ENCODE measurements at places on chromosomes 6 and 20.

- DNase-seq: no peak
These were observed 4.0 kb downstream of the DLL1 start for GRCh38 chr6:170286934-170287265.

- no peak for DNase-seq
These were observed 120.9 kb downstream of the SYCP2 start for GRCh38 chr20:59812286-59813125.

GRCh38 chr6:148565930-148566663 lies 180.7 kb upstream of the UST start:
- DNase-seq: no peak

GRCh38 chr6:38593998-38594665 lies 45.6 kb downstream of the BTBD9 start:
- no peak for DNase-seq

GRCh38 chr20:38514947-38515346 lies 42.3 kb downstream of the RALGAPB start:
- no peak for DNase-seq

DNA sequence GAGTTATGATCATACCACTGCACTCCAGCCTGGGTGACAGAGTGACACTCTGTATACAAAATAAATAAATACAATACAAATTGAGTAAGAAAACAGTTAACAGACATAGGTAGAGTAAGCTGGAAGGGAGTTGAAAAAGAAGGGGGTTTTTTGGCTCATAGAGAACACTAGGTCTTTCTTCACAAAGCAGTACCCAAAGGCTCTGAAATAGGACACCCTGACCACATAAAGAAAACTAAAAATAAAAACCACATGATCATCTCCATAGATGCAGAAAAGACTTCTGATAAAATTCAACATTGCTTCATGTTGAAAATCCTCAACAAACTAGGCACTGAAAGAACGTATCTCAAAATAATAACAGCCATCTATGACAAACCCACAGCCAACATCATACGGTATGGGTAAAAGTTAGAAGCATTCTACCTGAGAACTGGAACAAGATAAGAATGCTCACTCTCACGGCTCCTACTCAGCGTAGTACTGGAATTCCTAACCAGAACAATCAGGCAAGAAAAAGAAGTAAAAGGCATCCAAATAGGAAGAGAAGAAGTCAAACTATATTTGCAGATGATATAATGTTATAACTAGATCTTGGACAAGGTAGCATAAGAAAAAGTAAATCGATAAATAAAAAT lies 48.6 kb downstream of the TOMM6 start:
- DNase-seq: no peak

GRCh38 chr6:143125864-143126573 lies 65.3 kb downstream of the AIG1 start:
- DNase-seq: no peak

GRCh38 chr6:88339761-88340160 lies 173.6 kb upstream of the CNR1 start:
- no peak for DNase-seq

DNA sequence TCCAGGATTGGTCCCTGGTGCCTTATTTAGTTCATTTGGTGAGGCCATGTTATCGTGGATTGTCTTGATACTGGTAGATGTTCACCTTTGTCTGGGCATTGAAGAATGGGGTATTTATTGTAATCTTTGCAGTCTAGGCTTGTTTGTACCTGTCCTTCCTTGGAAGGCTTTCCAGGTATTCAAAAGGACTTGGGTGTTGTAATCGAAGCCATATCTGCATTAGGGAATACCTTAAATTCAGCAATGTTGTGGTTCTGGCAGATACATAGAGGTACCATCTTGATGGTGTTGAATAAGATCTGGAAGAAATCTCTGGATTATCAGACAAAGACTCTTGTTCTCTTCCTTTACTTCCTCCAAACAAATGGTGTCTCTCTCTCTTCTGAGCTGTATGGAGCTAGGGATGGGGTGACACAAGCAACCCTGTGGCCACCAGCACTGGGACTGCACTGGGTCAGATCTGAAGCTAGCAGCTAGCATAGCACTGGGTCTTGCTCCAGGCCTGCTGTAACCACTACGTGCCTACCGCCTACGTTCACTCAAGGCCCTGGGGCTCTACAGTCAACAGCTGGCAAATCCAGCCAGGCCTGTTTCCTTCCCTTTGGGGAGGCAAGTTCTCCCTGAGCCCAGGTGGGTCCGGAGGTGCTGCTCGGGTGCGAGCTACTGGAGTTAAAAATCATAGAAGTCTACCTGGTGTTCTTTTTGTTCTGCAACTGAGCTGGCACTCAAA lies 261.1 kb upstream of the CITED2 start:
- DNase-seq: no peak

- DNase-seq: no peak
These were observed 307.7 kb downstream of the ARHGAP18 start for GRCh38 chr6:129402244-129402643.

- no peak for DNase-seq
These were observed 13.1 kb downstream of the CYB5R4 start for GRCh38 chr6:83872386-83873118.

- no peak for DNase-seq
These were observed 186.7 kb downstream of the RPS12 start for GRCh38 chr6:133001040-133001565.

- DNase-seq: no peak
These were observed 2.7 kb upstream of the CD24 start for GRCh38 chr6:106977246-106977645.

DNA sequence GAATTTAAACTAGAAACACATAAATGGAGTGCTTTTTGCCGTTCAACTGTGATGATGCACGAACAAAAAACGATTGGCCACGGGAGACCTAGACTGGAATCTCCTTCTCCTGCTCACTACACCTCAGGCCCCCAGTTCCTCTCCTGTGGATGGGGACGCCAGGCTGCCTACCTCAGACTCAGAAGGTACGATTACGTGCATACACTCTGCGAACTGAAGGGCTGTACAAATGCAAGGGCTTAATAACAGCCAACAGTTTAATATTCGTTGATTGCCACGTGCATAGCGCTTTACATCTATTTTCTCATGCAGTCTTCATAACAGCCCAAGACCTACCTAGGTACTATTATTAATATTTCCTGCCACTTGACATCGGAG lies 495 bp upstream of the ARMC2 start:
- DNase-seq: no peak

DNA sequence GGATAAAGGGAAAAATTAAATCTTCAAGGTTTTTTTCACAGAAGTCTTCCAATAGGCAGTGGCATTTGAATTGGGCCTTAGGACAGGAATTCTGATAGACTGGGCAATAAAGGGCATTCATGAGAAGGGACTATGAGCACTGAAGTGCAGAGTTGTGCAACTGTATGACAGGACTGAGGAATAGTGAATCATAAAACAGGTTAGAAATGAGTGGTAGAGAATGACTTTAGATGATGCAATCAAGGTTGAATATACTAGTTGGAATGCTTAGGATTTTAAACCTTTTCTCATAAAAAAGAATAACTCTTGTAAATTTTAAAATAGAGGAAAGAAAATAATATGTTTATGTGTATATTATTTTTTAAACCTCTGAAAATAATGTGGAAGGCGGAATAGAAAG lies 944.7 kb downstream of the PHF3 start:
- DNase-seq: no peak

GRCh38 chr6:82204020-82204419 lies 43.5 kb downstream of the IBTK start:
- DNase-seq: no peak

- no peak for DNase-seq
These were observed 182.7 kb downstream of the ADAT2 start for GRCh38 chr6:143267760-143268159.

DNA sequence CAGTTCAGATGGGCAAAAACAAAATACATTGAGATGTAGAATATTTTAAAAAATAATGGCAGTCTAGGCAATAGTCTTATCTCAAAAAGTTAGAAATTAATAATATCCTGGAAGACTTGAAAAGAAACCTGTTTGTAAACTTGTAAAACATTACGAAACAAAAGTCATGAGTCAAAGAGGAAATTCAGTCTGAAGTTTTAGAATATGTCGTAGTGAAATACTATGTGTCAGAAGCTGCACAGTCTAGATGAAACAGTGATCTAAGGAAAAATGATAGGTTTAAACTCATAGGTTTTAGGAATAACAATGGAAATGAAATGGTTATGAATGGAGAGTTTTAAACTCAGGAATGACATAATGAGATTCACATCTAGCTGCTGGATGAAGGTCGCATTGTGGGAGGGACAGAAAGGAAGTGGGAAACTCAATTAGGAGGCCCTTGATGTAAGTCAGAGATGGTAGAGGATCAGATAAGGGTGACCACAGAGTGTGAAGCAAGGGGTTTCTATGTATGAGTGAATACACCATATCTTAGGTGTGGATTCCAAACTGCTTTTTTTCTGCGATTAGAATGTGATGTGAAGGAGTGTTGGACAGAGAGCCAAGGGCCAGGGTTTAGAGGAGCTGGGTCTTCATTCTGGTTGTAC lies 2.8 kb downstream of the SNRPB2 start:
- DNase-seq: no peak

DNA sequence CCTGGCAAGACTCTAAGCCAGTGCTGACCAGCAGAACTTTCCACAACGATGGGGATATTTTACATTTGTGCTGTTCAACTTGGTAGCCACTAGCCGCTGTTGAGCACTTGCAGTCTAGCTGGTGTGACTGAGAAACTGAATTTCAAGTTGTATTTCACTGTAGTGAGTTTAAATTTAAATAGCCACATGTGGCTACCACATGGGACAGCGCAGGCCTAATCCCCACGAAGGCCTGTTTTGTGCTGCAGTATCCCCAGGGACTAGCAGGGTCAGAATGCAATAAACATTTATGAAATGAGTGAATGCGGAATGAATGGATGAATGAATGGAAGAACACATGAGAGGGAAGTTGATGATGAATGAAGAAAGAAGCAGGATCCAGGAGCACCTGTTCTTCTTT lies 115.8 kb downstream of the TRERF1 start:
- no peak for DNase-seq

GRCh38 chr20:57069442-57069841 lies 197.0 kb downstream of the BMP7 start:
- no peak for DNase-seq

DNA sequence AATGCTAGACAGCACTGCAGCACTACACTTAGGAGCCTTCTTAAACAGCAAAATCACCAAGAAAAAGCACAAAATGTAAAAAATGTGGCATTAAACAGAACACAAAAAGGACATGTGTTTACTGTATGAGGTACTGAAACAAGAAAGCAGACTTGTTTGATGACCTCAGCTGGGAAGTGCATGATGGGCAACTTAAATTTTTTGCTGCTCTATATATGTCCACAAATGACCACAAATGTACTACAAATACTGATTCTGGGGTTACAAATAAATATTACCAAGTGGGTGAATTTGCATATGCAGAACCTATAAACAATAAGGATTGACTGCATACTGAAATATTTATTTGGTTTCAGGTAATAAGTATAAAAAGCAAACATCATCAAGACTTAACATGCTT lies 13.1 kb downstream of the RAB23 start:
- DNase-seq: no peak

DNA sequence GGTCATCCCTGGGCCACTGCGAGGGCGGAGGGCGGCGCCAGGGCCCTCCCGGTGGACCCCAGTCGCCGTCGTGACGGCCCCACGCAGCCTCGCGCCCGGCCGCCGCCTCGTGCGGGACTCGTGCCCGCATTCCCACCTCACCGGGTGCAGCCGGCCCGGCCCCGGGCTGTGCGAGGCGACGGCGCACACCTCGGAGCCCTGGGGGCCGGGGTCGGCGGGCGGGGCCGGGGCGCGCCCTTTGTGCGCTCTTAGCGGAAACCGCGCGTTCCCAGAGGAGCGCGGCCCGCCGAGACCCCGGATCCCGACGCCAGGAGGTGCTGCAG lies 5.5 kb upstream of the DLL1 start:
- no peak for DNase-seq

DNA sequence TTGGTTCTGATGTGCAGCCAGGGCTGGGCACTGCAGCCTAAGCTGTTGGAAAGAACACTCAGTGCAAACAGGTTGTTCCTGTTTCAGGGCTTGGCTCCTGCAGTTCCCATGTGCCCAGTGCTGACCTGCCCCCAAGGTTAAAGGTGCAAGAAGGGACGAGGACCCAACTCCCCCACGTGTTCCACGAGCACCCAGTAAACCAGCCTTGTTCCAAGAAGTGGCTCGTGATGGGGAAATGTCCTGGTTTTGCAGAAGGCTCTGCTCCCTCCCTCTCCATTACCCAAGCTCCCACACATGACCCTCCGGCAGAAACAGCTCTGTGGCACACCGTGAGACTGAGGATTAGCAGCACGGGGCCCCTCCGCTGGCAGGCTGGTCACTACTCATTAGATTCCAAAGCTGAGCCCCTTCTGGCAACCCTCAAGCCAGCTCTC lies 9.4 kb downstream of the ACSS1 start:
- DNase-seq: no peak

GRCh38 chr6:81786150-81786549 lies 33.7 kb upstream of the TENT5A start:
- no peak for DNase-seq

DNA sequence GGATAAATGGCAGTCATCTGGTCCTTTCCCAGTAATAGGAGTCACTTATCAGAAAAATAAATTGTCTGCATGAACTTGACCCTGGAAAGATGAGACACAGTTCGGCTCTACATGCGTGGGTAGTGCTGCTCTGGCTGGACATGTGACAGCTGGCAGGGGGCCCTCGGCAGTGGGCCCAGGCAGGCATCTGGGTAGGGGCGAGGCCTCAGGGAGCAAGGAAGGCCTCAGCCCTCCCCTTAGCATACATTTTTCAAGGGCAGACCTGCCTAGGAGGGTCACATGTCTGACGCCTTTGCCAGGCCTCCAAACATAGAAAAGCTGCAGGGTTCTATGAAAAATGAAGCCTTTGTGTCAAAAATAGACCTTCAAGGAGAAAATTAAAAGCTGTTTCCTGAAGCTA lies 12.8 kb upstream of the ILRUN start:
- DNase-seq: no peak

DNA sequence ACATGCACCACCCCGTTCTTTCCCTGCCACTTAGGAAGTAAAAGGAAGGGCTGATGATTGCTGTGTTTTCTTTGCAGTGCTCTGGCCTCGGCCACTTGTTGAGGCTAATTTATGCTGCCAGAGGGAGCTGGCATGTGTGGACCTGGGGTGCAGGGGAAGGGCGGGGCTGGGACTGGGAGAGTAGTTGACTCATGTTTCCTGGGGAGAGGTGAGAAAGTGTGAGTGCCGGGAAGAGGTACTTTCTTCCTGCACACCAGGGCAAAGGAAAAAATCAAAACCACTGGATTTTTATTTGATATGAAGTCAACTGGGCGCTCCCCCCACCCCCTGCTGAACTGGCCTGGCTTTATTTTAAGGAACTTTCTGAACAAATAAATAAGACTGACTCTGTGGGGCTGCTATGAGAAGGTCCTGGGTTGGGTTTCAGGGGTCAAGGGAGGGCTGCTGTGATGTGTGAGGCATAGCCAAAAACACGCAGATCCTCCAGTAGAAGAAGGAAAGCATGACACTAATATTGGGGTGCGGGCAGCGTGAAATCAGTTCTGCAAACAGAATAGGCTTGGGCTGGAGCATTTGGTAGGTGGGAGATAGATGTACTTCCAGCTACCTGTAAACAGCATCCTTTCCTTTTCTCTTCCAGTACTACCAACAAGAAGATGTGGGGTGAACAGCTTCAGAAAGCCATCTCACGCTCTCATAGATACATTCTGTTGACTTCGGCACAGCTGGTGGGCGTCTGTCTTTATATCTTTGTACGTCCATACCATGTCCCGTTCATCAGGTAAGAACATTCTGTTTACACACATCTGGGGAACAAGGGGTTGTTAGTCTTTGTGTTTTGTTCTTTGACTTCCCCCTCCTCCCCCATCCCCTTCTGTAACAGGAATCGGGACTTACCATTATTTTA lies 87.5 kb downstream of the SYNJ2 start:
- no peak for DNase-seq

- no peak for DNase-seq
These were observed 36.7 kb downstream of the MAN1A1 start for GRCh38 chr6:119312875-119313338.

Measured in stimulated activated CD8-positive, alpha-beta memory T cell treated with anti-CD3 and anti-CD28 coated beads, Interleukin-7, amount 100 ng/mL, for 4 hours (primary cell).